ENCODE measurements at places on chromosomes 11 and 22.
A peak's percentile ranks its signal among the peaks of the same experiment; 100 is the strongest.

DNA sequence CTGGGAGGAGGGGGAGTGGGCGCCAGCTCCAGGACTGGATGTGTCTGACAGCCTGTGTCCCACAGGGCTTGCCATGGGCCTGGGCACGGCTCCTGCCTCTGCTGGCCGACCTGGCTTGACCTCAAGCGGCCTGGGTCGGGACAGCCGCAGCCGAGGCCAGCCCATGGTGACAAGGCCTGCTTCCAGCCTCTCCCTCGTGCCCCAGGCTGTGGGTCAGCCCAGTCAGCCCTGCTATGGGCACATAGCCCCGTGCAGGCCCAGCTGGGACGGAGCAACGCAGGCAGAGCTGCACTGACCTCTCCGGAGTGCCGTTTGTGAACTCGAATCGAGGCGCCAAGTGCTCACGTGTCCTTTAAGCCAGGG lies 17.9 kb downstream of the OSBPL5 start:
- no peak for DNase-seq

DNA sequence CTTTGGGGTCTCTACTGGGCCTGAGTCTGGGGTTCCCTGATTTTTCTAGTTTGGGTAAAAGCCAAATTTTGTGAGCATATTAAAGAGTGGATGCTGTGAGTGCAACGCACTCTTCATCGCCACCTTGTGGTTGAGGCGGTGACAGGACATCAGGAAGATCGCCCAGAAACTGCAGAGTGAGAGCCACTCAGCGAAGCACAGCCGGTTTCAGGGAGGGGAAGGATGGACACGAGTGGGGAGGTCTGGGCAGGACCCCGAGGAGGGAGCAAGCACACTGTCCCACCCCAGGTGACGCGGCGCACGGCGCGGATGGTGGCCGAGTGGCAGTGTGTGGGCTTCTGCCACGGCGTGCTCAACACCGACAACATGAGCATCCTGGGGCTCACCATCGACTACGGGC lies 9.1 kb downstream of the SELENOO start:
- peak; percentile 47 for DNase-seq

DNA sequence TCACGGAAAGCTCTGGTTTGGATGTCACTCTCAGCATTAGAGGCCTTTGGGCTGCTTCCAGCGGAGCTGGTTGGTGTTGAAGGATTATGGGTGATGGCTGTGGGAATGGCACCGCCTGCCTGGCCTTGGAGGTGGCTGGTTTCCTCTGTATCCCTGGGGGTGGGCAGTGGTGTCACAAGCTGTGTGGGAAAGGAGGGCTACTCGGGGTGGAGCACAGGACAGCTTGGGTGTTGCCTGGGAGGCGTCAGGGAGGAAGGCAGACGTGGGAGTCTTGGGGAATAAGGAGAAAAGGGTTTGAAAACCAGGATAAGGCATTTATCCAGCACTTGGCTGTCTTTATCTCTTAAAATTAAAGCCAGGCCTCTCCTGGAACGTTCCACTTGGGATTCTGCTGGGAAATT lies 71.8 kb downstream of the ADAMTS15 start:
- DNase-seq, result no peak

DNA sequence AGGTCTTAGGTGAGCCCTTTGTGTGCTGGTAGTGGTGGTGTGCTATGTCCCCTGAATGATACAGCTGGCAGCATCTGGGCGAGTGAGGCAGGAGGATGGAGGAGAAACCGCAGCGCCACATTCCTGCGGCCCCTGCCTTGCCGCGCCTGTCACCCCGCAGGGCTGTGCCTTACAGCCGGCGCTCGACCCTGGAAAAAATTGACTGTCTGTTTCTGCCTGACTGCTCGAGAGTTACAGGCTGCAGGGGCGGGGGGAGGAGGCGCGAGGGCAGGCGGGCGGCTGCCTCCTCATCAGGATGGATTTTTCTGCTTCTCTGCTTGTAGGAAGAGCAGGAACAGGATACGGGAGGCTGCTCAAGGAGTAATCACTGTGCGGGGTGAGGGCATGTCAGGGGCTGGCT lies 443.4 kb downstream of the MIAT start:
- no peak for DNase-seq

GRCh38 chr22:50314455-50315288 lies 7.2 kb upstream of the PLXNB2 start:
- DNase-seq, result no peak

- no peak for DNase-seq
Observed at GRCh38 chr11:86948733-86949132, 6.5 kb downstream of the FZD4 start.

- no peak for DNase-seq
Observed at GRCh38 chr11:68979931-68980775, 633 bp downstream of the MRGPRD start.

GRCh38 chr11:76376746-76377558 lies 4.0 kb downstream of the THAP12 start:
- no peak for DNase-seq

GRCh38 chr11:88414385-88414861 lies 76.9 kb upstream of the CTSC start:
- peak; percentile 50 for DNase-seq

GRCh38 chr11:88480223-88480622 lies 142.7 kb upstream of the CTSC start:
- DNase-seq, result peak; percentile 55

DNA sequence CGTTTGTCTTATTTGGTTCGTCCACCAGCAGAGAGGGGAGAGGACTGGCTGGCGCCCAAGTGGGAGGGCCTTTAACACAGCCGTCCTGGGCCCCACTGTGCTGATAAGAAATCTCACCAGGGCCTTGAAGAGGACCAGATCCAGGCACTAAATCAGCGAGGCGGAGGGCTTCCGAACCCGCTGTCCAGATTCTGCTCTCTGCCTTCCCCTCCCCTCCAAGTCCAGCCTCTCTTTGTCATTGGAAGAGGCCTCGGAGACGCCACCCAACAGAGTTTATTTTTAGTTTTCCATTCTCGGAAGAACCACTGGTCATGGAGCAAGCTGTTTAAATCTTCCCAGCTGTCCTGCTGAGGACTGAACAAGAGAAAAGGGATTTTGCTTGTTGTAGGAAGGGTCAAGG lies 9.3 kb upstream of the FXYD6 start:
- DNase-seq, result no peak

- DNase-seq, result no peak
Observed at GRCh38 chr11:73173755-73174494, 31.8 kb upstream of the FCHSD2 start.

DNA sequence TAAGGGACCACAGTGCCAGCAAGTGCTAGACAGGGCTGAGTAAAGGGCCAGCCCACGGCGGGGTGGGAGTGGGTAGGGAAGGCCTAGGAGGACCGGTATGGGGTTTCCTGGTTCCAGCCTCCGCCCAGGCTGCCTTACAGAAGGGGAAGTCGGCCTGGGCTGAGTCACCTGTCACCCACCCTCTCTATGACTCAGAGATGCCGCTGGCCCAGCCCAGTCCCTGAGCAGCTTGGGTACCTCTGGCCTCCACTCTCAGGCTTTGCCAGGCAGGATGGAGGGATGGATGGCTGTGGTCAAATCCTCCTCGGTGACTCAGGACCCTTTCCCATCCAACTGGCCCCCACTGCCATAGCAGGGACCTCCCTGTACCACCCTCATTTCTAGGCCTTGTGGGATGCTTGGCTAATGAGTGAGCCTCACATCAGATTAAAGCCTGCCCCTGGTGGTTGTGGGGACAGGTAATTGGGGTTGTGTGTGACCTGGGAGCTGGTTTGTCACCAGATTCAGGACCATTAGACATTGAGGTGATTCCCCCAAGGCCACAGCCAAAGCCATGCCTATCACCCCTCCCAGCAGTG lies 13.9 kb downstream of the SLC35E4 start:
- DNase-seq, result peak; percentile 88

DNA sequence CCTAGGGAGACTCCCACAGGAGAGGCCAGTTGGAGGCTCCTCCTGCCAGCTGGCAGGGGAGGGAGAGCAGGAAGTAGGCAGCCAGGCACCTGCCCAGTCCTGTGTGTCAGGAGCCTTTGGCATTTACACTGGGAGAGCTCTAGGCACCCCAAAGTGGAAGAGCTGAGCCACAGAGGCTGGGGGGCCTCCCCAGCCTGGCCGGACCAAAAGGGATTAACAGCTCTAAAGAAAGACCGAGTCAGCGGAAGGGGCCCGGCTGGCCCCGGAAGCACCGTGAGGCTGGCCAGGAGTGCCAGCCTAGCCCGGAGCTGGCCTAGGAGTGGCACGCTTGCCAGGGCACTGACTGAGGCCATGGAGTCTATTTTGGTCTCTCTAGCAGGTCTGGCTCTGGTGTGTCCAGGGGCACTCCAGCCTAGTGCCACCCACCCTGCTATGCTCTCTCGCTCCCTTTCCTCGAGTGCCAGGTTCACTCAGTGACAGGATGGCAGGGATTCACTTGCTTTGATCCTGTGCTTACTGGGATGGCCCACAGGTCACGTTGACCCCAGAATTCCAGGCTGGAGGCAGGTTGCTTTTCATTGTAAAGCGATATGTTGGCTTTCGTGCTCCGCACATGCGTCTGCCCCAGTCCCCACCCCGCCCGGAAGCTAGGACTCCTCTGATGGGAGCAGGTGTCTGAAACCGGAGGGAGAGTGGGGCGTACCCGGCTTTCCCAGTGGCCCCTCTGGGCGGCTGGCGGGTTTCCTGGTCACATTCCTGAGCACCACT lies 3.3 kb upstream of the KMT5B start:
- DNase-seq, result no peak

DNA sequence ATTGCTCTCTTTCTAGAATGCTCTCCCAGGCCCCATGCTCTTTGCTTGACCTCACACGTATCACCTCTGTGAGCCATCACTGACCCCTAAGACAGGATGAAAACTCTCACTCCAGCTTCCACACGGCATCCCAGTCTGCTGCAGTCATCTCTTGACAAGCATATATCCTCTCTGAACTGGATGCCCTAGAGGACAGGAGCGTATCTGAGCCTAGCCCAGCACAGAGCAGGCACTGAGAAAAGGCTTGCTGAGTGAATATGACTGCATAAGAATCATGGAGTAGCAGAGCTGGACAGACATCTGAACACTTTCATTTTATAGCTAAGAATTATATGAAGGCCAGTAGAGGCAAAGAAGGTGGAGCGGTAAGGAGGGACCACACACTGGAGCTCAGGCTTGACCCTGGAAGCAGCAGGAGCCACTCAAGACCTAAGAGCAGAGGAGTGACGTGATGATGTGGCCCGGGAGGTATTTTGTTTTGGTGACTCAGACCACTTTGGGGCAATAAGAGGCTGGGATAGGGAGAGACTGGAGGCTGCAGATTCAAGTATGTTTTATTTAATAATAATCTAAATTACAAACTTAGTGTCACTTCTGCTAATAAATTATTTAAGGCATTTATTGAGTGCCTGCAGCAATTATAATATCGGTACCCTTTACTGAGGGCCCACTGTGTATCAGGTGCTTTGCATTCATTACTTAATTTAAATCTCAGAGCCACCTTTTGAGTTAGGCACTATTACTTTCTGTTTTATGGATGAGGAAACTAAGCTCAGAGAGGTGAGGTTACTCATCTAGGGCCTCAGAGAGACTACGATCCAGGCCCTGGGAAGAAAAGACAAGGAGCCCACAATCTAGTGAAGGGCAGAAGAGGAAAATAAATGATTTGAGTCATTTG lies 42.6 kb downstream of the MAP6 start:
- peak; percentile 80 for DNase-seq

- peak; percentile 69 for DNase-seq
Observed at GRCh38 chr11:47220401-47220821, 5.6 kb downstream of the DDB2 start.

DNA sequence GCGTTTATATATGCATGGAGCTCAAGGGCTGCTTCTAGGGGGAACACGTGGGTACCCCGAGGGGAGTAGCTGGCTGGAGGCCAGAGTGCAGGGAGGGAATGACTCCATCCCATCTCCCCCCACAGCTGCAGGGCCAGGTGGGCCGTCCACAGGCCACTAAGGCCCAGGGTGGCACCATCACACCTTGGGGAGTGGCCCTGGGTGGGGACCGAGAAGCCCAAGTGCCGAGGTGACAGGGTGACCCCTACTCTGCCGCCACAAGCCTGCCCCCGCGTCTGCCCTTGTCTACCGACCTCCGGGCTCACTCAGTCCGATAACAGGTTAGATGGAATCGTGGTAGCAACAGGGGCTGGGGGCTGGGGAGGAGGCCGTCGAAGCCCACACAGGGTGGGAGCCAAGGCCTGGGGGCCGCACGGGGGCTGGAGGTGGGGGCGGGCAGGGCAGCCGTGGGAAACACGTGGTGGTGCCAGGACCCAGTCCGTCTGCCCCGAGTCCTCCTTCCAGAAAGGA lies 125.7 kb downstream of the KCNQ1OT1 start:
- DNase-seq, result no peak

DNA sequence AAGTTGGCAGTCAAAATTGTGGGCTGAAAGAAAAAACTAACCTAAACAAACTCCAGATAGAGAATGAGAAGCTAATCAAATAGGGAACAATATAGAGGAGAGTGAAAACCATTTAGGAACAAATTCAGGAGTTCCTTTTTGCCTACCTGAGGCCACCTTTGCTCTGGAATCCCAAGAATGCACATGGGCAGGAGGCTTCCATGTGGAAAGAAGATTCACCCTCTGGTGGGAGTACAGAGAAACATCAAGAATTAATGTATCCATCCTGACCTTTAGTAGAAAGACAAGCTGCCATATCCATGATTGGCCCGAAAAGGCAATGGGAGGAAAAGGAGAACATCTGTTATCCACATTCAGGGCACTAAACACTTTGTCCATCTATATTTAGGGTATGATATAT lies 35.0 kb upstream of the MRGPRX1 start:
- DNase-seq, result no peak

DNA sequence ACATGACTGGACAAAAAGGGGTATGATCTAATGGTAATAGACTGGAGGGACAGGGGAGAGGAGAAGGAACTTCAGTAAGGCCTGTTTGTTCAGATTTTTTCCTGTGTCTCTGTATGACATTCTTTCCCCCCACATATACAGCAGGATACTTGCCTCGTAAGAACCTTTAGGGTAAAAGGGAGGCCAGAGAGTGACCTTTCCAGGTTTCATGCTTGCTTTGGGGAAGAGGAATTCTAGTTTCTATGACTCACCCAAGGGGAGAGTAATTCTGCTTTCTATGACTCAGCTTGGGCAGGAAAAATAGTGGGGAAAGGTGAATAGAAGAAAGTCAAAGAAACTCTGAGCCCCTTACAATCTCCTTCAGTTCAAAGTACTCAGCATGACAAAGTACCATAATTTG lies 457.0 kb downstream of the DLG2 start:
- DNase-seq, result peak; percentile 83

DNA sequence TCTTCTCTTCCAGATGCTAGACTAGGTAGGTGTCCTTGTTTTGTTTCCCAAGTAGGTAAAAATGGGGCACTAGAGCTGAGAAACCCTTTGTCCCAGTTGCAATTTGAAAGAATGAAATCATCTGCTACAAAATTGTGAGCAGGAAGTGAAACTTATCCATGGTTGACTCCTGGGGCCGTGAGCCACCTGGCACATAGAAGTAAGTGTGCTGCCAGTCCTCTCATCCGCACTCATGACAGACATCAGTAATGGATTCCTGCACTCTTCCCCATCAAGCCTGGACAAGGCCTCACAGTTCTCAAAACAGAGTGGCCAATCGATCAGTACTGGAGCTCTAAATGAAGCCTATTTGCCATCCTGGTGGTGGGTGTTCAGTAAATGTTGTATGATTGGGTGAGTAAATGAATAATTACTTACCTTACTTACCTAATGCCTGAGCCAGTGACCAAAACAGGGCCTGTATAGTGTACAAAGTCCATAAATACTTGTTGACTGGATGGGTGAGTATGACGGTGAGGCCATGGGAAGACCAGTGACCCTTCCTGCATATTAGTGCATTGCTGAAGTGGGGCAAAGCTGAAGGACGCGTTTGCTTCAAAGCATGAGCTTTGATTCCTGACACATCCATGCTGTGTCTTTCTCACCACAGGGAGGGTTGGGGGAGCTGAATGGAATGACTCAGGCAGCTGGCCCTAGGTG lies 68.9 kb upstream of the HEPHL1 start:
- DNase-seq, result no peak

- no peak for DNase-seq
Observed at GRCh38 chr11:65329478-65329877, 4.2 kb upstream of the DPF2 start.

- no peak for DNase-seq
Observed at GRCh38 chr22:37266581-37267134, 15.7 kb upstream of the CYTH4 start.

Data from bronchial epithelial cell (primary cell).